ENCODE measurements at places on chromosomes 7 and 10. TPM values are rescaled to one million over a fixed set of nuclear protein-coding genes. Genes with fewer than 3 reads are reported as not detected.
A peak's percentile ranks its signal among the peaks of the same experiment; 100 is the strongest.

DNA sequence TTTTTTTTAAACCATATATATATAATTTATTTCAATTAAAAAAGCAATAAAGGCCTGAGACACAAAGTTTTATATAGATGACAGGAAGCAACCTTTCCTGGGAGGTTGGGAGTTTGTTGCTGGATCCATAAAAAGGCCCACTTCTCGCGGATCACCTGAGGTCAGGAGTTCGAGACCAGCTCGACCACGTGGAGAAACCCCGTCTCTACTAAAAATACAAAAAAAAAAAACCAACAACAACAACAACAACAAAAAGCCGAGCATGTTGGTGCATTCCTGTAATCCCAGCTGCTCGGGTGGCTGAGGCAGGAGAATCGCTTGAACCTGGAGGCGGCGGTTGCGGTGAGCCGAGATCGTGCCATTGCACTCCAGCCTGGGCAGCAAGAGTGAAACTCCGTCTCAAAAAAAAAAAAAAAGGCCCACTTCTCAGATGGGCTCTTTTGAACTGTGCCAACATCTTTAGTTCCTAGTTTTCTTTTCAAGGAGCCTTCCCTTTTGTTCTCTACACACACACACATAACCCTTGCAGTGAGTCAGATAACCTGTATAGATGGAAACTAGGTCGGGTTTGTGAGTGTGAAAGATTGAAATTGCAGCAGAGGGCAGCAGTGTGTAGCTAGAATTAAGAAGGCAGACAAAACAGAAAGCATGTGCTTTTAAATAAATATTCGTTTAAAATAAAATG, 1.2 kb upstream of the SMNDC1 start:
- peak overlapping the region; percentile 95 for H3K27ac ChIP-seq
- peaks cover 41% of the 10 kb centered on the region for H3K4me1 ChIP-seq
- peak overlapping the region; percentile 97 for H3K4me3 ChIP-seq
- H3K27me3 ChIP-seq, result no peaks in the 10 kb centered on the region
- DNase-seq, result peak; percentile 87

GRCh38 chr10:117226813-117227451, 14.0 kb upstream of the SLC18A2 start:
- peaks cover 13% of the 10 kb centered on the region for H3K27me3 ChIP-seq
- H3K4me3 ChIP-seq, result no peak overlapping the region
- DNase-seq, result no peak
- H3K36me3 ChIP-seq, result no peaks in the 10 kb centered on the region
- H3K4me1 ChIP-seq, result no peaks in the 10 kb centered on the region

CYP3A7 gene
- total RNA-seq, result not detected

GPRIN2 gene
- total RNA-seq, result not detected

FGFR2 gene
- not detected for total RNA-seq

MSMB gene
- total RNA-seq, result not detected

All from activated CD4-positive, alpha-beta T cell treated with anti-CD3 and anti-CD28 coated beads, Interleukin-2, amount 10 ng/mL, durations not matched to agents 24 days and 14 days (primary cell).